Fibroblast of skin of back (primary cell): ENCODE measurements at places on chromosomes 4 and X.
A peak's percentile ranks its signal among the peaks of the same experiment; 100 is the strongest.

DNA sequence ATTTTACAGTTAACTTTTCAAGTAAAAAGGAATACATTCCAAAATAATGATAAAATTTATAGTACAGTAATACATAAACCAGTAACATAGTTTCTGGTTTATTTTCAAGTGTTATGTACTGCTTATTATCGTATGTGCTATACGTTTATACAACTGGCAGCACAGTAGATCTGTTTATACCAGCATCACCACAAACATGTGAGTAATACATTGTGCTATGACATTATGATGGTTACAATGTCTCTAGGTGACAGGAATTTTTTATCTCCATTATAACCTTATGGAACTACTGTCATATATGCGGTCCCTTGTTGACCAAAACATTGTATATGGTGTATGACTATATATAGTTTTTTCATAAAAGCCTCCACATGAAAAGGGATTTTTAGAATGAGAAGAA lies 256.9 kb downstream of the ANKRD50 start:
- no peak for DNase-seq

DNA sequence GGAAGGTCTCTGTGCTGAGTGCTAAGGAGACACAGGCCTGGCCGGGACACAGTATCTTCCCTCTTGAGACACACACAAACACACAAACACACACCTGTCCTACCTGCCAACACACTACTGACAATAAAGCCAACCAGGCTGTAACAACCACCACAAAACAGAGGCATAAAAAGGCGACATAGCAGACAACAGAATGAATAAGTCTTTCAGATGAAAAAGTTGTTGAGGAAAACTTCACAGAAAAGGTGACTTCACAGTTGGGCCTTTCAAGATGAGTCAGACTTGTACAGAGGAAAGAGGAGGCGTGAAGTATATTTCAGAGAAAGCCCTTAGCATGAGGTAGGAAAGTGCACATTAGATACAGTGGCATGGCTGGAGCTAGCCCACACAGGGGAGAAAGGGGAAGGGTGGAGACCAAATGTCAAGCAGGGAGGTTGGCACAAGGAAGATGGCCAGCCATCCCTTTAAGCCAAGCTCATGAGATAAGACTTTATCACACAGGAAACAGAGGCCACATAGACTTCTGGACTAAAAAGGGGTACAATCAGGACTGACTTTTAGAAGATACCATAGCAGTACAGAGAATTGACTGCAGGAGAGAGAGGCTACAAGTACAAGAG lies 54.0 kb downstream of the SLC9A7 start:
- no peak for DNase-seq

DNA sequence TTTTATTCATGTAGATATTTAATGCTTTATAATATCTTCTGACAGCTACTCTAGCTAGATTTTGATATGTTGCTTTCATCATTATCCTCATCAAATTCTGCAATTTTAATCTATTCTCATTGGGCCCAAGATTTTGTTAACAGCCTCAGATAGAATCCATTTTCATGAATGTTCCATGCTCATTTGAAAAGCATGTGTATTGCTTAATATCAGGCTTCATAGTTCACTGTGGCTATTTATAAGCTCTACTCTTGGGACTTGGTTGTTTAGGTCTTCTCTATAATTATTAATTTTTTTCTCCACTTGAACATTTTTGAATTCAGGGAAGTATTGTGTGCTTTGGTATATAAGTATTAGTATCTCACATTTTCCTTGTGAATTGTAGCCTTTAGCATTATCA lies 41.8 kb downstream of the RAB40A start:
- no peak for DNase-seq

- peak; percentile 46 for DNase-seq
These were observed 3.3 kb upstream of the SUPT20HL1 start for GRCh38 chrX:24357106-24357505.

DNA sequence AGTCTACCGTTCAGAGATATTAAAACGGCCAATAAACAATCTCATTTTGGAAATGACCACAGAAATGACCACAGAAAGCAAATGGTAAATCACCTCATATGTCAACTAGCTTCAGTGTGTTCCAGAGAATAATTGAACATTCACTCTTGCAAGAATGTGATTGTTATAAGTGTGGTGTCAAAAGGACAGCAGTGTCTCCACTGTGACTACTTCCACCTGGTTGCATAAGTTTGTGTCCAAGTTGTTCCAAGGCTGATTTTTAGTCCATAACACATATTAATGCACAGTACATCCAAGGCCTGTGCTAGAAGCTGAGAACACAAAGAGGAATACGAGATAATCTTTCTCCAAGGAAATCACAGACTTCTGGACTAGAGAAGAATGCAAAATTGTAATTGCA lies 37.4 kb upstream of the RNF150 start:
- DNase-seq: no peak

DNA sequence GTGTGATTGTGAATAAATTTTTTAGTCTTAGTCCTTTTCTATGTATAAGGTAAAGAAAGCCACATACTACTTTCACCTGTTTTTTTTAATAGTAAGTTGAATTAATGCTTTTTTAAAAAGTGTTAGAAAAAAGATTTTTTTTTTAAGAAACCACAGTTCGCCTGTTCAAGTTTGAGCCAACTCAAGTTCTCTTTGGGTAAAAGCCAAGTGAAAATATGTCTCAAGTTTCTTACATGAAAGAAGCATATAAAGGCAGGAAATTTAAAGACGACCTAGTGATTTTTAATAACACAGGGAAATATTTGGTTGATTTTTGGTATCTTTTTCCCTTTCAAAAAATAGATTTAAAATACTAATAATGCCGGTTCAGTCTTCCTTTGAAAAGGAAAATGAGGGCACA lies 369.9 kb upstream of the NR3C2 start:
- DNase-seq: no peak

DNA sequence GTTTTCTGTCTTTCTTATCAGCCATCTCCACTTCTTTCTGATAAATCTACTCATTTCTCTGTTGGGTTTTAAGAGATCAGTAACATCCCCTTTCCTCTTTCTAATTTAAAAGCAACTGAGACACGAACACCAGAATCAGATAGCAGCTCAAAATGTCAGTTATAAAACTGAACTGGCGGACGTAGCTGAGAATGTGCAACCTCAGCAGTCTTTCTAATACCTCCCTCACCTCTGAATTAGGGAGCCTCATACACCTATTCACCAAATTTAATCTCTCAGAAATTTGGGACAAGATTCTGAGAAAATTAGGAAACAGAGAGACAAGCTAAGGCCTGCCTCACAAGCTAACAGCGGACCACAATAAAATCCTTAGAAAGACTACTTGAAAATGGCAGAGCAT lies 52.0 kb upstream of the ACSL4 start:
- no peak for DNase-seq

- DNase-seq: peak; percentile 21
These were observed 137.4 kb upstream of the STIM2 start for GRCh38 chr4:26723216-26723615.

GRCh38 chr4:15291122-15291521 lies 136.7 kb upstream of the C1QTNF7 start:
- no peak for DNase-seq

DNA sequence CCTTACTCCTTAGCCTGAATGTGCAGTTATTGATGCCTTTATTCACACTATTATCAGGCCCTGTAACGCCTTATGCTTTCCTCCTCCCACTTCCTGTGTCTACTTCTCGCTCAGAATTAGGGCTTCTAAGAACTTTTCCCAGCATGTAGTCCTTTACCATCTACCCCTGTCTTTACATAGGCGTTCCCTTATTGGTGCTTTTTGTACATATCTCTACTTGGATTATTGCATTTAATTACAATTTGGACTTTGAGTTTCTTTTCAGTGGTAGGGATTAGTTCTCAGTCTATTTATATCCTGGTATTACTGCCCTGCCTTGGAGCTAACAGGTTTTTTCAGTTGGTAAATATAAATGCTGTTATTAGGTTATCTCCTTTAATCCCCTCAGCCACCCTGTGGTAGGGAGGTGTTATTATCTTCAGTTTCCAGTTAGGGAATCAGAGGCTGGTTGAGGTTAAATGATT lies 84.0 kb downstream of the RBPJ start:
- DNase-seq: no peak

- DNase-seq: no peak
These were observed 28.1 kb downstream of the SHISA3 start for GRCh38 chr4:42425146-42426065.

DNA sequence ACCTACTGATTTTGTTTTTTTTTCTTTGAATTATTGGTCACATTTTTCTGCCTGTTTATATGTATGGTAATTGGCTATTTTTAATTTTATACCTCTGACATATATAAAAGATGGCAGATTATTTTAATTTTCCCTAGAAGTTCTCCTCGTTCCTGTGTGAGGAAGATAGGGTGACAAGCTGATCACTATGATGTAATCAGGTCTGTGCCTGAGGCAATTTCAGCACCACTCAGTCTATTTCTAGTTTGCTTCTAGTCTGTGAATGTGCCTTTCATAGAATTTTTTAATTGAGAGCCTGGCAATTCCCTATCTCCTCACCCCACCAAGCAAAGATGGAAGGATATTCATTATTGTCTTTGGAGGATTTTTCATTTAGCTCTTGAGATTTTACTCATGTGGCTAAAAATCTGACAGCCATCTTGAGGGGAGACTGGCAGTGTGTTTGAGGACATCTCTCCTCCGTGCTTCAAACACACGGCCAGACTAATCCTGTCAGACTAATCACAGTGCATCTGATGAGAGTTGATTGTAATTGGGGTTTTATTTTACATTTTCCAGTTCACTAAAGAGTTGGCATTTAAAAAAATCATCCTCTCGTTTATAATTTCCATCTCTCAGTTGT lies 500.3 kb downstream of the TRIML1 start:
- no peak for DNase-seq

- no peak for DNase-seq
These were observed 22.5 kb upstream of the CT55 start for GRCh38 chrX:135193740-135194139.

- DNase-seq: no peak
These were observed 142.4 kb downstream of the SMIM20 start for GRCh38 chr4:26056406-26056805.

DNA sequence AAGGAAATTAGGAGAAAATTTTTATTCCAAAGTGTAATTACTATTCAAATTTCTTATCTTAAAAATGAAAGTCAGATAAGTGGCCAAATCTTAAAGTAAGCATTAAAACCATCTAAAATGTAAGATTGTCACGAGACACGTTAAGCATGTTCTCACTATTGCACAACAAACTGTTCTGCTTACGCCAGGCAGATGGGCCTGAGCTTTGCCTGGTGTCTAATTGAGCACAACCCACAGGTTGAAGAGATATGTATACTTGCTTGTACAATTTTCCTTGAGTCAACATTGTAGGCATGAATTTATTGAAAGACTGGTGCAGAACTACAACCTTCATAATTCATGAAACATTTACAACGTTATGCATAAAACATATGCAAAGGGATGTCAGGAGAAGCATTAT lies 3.9 kb downstream of the RNF128 start:
- DNase-seq: no peak

- DNase-seq: peak; percentile 16
These were observed 519.5 kb downstream of the FGF13 start for GRCh38 chrX:138191998-138192397.

GRCh38 chr4:182346675-182347375 lies 103.6 kb downstream of the TENM3 start:
- no peak for DNase-seq
